ENCODE measurements at places on chromosomes 5 and 9.

GRCh38 chr9:131714161-131714646 lies 25.7 kb downstream of the RAPGEF1 start:
- no peak for DNase-seq

- DNase-seq = no peak
These were observed 54.4 kb upstream of the LRRTM2 start for GRCh38 chr5:138929571-138929955.

GRCh38 chr5:36900283-36900682 lies 23.7 kb downstream of the NIPBL start:
- DNase-seq = no peak

- no peak for DNase-seq
These were observed 34.9 kb upstream of the FGF1 start for GRCh38 chr5:142720641-142721271.

GRCh38 chr9:92980085-92980745 lies 32.9 kb downstream of the FGD3 start:
- no peak for DNase-seq

- no peak for DNase-seq
These were observed 368 bp downstream of the SURF1 start for GRCh38 chr9:133355881-133356357.

GRCh38 chr5:61732796-61733195 lies 400.7 kb downstream of the ZSWIM6 start:
- DNase-seq = no peak

- DNase-seq = no peak
These were observed 446.6 kb downstream of the ARHGEF28 start for GRCh38 chr5:74072646-74073045.

- DNase-seq = no peak
These were observed 9.9 kb downstream of the SNCB start for GRCh38 chr5:176620333-176620981.

DNA sequence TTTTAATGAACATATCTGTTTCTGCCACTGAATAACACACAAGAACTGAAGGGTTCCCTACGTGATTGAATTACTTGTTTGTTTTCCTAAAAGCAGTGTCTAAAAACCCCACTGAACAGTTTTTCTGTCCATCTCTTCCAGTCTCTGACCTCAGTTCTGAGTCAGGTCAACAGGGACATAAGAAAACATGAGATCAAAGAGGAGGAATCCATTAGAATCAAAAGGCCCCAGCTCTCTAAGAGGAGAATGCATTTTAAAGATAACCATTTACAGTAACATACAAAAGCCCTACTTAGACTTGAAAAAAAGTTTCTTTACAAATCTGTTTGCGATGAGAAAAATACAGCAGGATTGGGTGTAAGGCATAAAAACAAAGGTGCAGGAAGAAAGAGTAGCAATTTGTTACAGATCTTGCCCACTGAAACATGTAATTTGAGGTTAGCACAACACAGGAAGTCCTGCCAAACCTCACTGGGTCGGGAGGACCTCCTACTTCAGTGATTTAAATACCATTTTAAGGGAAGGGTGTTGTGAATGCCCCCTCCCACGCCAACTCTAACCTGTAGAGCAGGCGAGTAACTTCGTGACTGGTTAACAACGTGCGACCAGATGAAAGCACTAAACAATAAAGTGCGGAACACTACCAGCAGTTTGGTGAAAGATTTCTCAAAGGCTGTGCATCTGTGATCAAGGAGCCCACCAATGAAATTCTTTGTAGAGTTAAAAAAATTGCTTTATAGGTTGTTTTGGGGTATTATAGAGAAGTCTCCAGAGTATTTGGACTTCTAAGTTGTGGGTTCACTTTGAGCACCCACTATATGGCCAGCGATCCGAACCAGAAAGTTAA lies 1.3 kb downstream of the QSOX2 start:
- no peak for DNase-seq

- DNase-seq = no peak
These were observed 759.7 kb downstream of the BRINP1 start for GRCh38 chr9:118609355-118610044.

- no peak for DNase-seq
These were observed 64.1 kb downstream of the OSTF1 start for GRCh38 chr9:75152416-75152815.

- DNase-seq = no peak
These were observed 394.0 kb downstream of the CETN3 start for GRCh38 chr5:90015584-90016018.

GRCh38 chr9:133634081-133634691 lies 2.0 kb upstream of the DBH start:
- DNase-seq = no peak

DNA sequence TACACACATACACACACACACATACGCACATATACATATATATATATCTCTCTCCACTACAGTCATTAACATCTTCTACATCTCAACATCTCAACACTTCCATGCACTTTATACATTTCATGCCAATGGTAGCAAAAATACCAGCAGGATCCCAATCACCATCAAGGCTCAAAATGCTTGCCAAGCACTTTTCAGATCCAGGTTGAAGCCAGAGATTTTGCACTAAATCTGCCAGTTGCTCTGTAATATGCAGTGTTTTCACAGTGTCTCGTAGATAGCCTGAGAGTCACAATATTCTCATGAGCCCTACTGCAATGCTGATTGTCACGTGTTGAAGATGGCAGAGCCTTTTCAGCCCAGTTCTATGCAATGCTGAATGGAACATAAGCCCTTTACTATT lies 1140.9 kb upstream of the C9orf72 start:
- no peak for DNase-seq

DNA sequence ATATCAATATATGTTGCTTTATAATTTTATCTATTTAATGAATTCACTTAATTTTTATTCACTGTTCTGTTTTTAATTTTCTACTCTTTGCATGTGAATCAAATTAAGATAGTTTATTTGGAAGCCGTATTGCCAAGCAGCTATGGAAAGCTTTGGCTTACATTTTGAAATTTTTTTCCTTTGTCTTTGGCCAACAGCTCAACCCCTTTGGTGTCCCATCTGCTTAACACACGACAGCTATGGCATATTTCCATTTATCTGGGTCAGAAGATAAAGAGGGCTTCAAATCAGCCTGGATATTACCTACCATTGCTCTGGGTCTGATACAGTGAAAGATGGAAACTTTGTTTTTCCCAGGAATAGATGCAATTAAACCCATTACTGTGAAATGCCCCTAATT lies 201.0 kb downstream of the WDR70 start:
- no peak for DNase-seq

DNA sequence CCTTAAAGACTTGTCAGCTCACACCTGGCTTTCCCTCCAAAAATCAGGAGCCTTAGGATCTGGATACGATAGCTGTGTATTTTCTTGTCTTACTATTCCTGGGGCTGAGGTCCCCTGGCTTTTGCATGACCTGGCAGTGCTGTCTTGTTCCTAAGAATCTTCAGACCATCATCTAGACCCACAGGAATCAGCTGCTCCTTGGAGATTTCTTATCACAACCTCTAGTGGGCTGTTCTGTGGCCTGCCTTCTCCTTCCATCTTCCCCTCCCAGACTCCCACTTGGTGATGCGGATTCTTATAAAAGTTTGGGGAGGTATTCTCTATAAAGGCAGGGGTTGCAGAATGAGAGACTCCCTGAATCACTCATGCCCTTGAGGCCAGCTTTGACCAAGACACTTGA lies 21.4 kb downstream of the LCP2 start:
- DNase-seq = no peak

DNA sequence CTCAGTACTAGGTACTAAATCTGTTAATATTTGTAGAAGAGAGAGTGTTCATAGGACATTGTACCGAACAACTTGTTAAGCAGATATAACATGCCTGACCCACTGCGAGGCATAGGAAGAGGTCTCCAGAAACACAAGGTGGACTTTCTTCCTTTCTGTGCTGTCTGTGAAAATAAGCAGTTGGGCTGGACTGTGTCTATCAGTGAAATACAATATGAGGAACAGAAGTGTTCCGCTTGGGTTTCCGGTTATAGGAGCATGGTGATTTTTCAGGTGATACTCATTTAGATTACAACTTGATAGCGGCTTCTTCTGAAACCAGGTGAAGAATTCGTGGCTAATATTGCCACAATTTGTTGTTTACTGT lies 60.9 kb upstream of the TLR4 start:
- no peak for DNase-seq

DNA sequence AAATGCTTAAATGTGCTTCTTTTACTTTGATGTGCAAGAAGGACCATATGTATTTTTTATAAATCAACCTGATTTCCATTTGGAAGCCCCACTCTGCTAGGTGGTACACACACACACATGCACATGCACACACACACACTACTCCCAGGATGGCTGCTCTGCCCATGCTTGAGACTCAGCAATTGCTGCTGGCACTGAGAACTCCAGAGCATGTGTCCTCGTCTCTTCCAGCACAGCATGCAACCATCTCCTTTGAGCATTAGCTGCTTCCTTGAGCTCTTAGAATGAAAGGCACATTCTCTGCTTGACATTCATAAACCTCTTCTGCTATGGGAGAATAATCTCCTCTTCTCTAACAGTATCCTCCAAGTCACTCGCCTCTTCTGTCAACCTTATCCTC lies 115.9 kb downstream of the FEM1C start:
- no peak for DNase-seq

DNA sequence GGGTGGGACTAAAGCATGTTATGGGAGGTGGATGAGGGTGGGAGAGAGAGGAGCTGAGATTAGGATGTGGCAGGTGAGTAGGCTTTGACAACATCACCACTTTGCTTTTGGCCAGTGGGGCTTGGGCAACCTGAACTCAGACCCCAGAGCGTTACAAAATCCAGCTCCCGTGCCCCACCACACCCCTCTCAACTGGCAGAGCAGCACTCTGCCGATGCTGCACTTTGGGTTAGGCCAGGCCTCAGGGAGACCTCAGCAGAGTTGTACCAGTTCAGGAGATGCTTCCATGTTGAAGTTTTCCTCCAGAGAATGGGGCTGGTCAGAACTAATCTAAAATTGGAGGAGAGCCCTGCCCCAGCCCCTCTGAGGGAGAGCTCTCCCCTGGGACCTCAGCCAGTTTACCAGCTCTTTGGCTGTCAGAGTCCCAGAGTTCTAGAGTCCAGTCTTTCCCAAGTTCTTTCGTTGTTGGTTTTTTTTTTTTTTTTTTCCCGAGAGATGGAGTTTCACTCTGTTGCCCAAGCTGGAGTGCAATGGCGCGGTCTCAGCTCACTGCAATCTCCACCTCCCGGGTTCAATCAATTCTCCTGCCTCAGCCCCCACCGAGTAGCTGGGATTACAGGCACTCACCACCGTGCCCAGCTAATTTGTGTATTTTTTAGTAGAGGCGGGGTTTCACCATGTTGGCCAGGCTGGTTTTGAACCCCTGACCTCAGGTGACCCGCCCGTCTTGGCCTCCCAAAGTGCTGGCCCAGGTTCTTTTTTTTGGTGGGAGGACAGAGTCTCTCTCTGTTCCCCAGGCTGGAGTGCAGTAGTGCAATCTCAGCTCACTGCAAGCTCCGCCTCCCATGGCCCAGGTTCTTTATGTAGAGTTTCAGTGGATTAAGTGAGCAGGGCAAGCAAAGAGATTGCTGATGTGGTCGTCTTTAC lies 17.8 kb downstream of the NUDT2 start:
- no peak for DNase-seq

DNA sequence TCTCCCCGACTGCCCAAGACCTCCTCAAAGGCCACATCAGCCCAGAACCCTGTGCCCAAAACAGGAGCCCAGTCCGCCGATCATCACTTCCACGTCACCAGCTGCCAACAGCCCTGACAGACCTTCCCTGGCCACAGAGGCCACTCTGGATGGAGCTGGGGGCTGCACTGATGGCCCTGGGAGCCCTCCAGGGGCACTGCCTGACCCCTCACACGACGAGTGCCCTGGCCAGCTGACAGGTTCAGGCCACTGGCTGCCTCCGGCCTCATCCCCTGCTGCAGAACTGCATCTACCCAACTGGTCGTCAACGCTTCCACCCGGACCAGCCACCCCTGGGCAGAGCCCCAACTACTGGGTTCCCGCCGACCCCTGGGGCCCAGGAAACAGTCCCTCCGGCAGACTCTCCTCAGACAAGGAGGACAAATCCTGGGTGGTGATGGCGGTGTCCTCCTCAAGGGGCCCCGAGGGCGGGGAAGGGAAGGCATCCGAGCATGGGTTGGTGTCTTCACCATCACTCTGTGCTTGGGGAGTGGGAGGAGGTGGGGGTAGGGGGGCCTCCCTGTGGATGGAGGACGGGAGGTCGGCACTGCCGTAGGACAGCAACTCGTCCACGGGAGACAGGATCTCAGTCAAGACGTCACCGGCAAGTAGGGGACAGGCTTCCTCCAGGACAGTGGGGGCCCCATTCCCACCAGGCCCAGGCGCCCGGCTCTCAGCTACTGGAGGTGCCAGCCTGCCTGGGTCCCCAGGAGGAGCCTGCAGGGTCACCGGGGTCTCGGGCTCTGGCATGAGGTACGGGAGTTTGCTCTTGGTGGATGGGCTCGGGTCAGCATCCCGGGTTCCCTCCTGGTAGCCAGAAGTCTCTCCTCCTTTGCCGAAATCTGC lies 7.9 kb upstream of the QSOX2 start:
- DNase-seq = no peak

DNA sequence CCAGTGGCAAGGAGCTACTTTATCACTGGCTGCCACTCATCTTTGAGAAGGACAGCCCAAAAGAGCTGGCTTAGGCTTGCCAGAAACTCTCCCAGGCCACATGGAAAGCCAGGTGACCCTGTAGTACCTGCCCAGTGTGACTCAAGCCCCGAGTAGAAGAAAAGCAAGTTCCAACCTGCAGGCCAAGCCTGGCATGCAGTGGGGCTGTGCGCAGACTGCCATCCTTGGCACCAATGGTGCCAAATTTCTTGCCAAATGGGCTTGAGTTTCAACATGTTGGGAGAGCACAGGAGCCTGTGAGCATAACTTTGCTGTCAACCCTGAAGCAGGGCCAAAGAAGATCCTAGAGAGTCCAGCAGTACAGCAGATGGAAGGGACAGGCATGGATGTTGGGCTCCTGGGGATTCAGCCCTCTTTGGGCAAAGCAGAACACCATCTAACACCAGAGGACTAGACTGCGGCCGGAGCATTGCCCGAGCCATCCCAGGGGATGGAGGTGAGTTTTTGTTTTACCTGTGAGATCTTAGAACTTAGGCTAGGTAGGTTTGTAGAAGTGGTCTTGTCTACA lies 27.3 kb upstream of the SHB start:
- no peak for DNase-seq

- DNase-seq = no peak
These were observed 55.5 kb upstream of the CDKN2AIPNL start for GRCh38 chr5:134467231-134467630.

DNA sequence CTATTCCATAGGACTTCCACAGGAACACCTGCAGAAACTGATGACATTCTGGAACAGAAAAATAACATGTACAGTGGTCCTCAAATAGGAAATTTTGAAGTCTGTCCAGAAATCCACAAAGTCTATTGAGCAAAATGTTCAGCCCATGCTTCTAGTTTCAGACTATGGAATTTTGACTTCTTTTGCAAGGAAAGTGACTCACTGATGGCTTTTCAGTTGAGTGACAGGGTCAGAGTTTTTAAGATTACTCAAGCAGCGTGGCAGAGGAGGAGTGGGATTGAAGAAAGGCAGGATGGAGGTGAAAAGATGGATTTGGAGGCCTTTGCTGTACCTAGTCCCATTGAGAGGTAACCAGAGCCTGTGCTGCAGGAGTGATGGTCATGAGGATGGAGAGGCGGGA lies 151.5 kb downstream of the GOLPH3 start:
- DNase-seq = no peak
